Activated CD4-positive, CD25-positive, alpha-beta regulatory T cell (primary cell): ENCODE measurements at places on chromosomes 5 and 9.

DNA sequence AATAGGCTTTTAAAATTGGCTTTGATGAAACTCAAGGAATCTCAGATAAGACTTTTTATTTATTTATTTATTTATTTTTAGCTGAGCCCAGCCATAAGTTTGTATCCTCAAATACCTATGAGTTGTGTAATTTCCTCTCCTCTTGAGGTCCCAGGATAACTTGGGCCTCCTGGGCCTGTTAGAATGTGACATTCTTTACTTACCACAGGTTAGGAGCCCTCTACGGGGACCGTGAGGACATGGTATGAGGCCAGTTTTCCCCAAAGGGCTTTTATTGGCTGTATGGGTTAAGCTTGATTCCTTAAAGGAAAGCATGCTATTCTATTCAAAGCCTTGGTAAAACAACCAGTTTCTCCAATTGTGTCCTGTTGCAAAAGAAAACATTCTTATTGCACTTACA is 16.9 kb downstream of the SHISAL2B start:
- DNase-seq, result no peak

DNA sequence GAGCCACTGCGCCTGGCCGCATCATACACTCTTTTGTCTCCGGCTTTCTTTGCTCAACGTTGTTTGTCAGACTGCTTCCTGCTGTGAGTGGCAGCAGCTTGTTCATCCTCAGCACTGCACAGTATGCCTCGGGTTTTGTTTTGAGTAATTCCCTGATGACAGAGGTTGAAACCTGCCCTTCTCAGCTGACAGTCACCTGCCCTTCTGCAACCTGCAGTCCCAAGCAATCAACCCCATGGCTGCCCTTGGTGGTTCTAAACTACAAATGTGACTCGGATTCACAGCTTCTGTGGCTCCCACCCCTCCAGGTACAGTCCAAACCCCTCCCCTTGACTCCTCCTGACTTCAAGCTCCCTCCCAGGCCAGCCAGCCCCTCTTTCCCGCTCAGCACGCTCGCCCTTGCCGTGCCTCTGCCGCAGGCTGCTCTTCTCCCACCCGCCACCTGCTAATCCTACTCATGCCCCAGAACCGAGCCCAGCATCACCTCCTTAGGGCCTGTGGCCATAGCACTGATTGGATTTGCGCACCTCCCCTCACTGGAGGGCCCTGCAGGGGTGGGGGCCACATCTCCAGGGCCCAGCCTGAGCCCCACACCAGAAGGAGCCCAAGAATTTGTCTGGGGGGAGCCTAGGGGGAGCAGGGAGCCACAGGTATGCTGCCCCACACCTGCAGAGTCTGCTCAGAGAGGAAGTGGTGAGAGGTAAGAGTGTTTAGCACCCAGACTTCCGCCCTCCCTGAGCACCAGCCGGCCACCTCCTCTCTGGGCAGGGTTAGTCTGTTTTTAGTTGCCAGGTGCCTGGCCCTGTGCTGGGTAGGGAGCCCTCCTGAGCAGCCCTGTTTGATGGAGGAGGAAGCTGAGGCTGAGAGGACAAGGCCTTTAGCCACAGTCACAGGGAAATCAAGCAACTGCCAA is 10.1 kb downstream of the EEIG1 start:
- DNase-seq, result no peak

DNA sequence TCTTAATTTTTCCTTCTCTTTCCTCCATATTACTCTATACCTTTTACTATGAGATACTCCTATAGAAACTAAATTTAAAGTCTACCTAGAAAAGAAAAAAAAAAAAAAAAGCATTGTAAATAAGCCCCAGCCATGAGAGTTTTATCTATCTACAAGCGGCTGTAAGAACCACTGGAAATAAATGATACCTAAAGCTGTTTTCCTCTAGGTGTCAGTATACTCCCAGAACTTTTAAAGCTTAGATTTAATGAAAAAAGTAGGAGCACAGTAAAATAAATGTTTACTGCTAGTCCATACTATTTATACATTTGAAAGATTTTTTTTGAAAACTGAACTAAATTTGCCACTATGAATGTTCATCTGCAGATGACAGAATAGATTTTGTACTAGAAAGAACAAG is 26.2 kb downstream of the TYRP1 start:
- DNase-seq, result no peak

- DNase-seq, result no peak
These were observed 109.5 kb downstream of the TENT4A start for GRCh38 chr5:6822556-6823343.

- DNase-seq, result no peak
These were observed 49.0 kb downstream of the NKD2 start for GRCh38 chr5:1057485-1058082.

DNA sequence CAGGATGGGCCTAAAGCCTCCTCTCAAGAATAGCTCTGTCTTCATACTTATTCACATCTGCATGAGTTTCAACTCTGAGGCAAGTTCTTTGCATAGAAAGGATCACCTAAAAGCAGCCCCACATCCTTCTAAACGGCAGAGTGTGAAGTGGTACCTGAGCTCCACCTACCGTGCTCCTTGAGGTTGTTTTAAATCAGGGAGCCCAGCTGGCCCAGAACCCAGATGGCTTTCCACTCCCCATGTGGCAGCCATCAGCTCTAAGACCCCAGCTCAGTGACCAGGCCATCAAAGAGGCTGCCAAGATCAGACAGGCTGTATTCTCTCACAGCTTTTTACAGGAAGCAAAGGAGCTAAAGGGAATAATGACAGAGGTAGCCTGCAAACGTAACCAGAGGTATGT is 299.3 kb downstream of the RASEF start:
- DNase-seq, result no peak

GRCh38 chr9:68702493-68702892 is 2.5 kb upstream of the PIP5K1B start:
- DNase-seq, result no peak

DNA sequence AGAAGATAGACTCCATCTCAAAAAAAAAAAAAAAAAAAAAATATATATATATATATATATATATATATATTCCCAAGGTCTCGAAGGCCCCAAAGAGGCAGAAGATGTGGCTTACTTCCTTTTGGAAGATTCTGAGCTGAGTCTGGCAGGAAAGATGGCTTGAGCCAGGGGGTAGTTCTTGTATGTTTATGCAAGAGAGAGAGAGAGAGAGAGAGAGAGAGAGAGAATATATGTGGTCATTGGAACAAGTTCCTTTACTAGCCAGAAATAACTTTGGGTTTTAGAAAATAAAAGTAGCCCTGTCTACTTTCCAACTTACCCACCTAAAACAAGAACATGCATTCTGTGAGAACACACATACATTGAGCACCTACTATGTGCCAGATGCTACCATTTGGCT is 17.6 kb downstream of the NCS1 start:
- no peak for DNase-seq

GRCh38 chr5:137935190-137935589 is 45.9 kb downstream of the PKD2L2 start:
- no peak for DNase-seq

DNA sequence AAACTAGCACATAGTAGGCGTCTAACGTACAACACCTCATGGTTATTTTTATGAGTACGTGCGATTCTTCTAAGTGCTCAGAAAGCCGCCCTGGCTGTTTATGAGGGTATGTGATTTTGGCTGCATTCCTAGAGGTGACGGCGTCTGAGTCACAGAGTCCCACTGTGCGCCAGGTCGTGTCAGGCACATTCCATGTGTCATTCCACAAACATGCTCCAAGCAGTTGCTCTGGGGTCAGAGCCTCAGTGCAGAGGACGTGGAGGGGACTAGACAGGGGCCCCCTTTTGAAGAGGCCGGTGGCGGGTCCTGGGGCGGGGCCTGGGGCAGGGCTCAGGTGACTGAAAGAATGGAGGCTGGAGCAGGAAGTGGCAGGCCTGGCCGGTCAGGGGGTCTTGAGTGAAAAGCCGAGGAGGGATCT is 51.9 kb downstream of the NEK6 start:
- no peak for DNase-seq

GRCh38 chr5:499233-500209 is 24.7 kb downstream of the SLC9A3 start:
- DNase-seq, result no peak

GRCh38 chr5:65728218-65728617 is 6.2 kb downstream of the NLN start:
- DNase-seq, result no peak

- DNase-seq, result no peak
These were observed 441.9 kb downstream of the ARHGEF28 start for GRCh38 chr5:74067748-74068541.

DNA sequence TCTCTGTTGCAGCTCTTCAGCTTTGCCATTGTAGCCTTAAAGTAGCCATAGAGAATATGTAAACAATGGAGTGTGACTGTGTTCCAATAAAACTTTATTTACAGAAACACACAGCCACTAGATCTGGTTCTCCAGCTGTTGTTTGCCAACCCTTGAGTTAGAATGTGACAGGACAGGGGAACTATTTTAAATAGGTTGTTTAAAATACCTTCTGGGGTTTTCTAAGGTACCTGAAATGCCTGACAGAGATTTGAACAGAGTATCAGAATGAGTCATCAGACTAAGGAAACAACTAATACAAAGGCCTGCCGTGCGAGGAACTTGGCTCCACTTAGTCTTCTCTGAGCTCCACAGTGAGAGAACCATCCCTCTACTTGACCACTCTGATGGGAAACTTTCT is 85.4 kb downstream of the HSD17B4 start:
- DNase-seq, result no peak
